ENCODE measurements at places on chromosomes 6 and 20.

DNA sequence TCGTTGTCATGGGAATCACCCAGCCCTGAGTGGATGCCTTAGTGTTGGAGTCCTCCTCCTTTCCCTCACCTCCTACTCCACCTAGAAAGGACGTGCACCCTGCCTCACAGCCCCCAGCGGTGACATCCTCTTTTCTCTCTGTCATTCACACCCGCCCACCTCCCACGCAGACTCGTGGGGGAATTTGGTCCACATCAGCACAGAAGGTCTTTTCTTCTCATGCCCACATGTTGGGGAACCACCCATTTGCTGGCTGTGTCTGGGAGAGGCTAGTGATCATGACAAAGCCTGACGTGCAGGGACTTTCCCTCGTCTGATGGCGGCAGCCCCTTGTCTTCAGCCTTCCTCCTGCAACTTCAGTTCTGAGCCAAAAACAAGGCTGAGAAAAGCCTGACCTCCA lies 96.0 kb upstream of the CNKSR3 start:
- no peak for DNase-seq

DNA sequence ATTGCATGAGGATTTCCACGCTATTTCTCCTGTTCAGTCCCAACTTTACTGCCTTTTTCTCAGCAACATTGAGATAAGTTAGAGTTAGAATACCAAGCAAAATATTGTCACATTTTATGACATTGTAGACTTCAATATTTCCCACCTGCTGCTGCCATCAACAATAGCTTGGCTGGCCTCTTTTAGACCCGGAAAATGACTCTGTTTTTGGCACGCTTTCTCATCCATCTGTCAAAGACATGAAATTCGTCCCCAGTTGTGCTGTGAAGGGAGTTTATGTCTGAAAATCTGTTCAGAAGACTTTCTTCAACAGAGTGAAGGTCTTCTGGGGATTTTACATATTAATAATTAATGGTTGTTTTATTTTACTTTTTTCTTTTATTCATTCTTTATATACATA lies 857.3 kb downstream of the FRK start:
- DNase-seq: no peak

DNA sequence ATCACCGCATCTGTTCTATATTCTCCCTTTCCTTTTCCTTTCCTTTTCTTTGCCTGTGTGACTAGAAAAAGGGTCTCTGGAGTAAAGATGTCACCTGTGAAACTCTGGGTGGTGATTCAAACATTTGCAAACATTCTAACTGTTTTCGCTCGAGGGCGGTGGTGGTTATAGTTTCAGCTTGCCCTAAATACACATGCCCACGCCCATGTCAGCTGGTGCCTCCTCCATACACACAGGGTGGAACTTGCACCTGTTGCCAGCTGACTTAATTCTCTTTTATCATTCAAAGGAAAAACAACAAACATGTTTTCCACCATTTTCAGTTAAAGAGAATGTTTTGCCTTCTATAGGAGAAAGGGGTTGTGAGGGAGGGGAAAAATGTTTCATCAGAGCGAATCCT lies 381.9 kb upstream of the ARID1B start:
- no peak for DNase-seq

DNA sequence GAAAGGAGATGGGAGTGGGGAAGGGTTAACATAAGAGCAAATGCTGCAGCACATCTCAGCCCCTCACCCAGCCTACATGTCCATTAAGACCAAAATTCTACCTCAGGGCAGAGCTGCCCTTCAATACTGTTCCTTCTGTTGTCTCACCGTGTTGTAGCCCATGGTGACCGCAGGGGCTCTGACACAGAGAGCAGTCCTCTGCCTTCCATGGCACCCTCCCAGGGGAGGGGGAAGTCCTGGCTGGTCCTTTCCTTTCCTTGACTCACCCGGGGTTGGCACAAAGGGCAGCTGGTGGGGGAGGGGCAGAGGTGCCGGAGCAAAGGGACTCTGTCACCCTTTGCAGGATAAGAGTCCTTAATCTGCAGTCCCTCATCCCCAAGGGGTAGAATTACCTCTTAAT lies 15.2 kb downstream of the NKX2-2 start:
- DNase-seq: no peak

GRCh38 chr6:44475779-44476434 lies 88.4 kb downstream of the CDC5L start:
- DNase-seq: peak; percentile 35

DNA sequence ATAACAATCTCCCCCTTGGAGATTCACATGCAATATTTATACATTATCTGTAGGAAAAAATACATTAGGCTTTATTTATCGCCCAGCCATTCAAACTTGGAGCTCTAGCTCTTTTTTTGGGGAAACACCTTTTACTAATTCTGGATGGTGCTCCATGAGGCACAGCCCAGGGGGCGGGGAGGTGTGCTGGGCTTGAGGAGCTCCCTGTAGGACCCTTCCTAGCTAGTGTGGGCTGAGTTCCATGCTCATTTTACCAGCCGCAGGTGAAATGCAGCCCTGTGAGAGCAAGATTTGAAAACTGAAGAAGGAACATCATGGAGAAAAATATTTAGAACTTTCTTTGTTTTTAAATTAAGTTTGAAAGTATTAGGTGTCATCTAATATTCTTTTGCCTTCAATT lies 99.6 kb upstream of the POPDC3 start:
- DNase-seq: no peak

DNA sequence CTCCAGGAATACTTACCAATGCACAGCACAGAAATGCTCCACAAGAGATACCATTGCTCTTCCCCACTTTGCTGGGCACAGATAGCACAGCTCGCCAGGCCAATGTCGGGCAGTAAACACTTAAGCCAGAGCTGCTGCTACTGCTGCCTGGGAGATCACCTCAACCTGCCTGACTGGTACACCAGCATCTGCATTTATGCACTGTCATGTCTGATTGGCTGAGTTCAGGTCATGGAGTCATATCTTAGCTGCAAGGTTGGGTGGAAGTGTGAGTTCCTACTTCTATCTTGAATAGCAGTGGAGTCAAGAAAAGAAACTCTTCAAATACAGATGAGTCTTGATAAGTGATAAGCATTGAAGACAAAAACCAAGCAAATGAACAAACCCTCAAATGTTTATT lies 10.9 kb upstream of the ADGRF4 start:
- DNase-seq: no peak

DNA sequence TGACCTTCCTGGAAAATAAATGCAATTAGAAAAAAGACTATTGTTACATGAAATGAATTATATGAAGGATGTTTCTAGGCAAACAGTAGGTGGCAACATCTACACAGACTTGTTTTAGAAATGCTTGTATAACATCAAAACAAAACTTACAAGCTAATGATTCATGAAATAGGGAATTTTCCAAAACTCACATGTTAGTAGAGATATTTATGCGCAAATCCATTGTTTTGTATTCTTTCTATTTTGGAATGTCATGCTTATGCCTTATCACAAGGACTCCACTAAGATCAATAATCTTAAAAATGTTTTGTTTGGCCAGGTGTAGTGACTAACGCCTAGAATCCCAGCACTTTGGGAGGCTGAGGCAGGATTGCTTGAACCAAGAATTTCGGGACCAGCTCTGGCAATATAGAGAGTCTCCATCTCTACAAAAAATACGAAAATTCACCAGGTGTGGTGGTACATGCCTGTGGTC lies 32.3 kb upstream of the LGSN start:
- peak; percentile 5 for DNase-seq

GRCh38 chr6:124446961-124447360 lies 515.3 kb upstream of the RNF217 start:
- no peak for DNase-seq

GRCh38 chr6:129184808-129185366 lies 301.9 kb downstream of the LAMA2 start:
- no peak for DNase-seq

DNA sequence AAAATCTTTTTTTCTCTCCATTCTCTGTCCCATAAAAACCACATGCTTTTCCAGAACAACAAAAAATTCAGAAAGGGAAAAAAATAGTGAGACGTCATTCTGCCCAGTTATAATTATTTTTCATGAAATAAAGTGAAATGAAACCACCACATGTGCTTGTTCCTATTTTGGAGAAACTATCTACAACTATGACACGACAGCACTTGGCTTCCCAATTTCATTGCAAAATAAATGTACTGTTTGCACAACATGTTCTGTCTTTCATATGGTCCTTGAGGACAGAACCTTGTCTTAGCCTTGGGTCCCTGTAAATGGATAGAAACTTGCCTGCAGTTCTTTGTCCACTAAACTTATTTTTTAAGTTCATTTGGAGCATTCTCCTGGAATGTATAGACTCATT lies 5.6 kb upstream of the MAN1A1 start:
- DNase-seq: no peak

- no peak for DNase-seq
Measured at GRCh38 chr6:71179249-71179885, 109.2 kb upstream of the OGFRL1 start.

GRCh38 chr6:52420668-52421358 lies 671 bp downstream of the EFHC1 start:
- DNase-seq: no peak

DNA sequence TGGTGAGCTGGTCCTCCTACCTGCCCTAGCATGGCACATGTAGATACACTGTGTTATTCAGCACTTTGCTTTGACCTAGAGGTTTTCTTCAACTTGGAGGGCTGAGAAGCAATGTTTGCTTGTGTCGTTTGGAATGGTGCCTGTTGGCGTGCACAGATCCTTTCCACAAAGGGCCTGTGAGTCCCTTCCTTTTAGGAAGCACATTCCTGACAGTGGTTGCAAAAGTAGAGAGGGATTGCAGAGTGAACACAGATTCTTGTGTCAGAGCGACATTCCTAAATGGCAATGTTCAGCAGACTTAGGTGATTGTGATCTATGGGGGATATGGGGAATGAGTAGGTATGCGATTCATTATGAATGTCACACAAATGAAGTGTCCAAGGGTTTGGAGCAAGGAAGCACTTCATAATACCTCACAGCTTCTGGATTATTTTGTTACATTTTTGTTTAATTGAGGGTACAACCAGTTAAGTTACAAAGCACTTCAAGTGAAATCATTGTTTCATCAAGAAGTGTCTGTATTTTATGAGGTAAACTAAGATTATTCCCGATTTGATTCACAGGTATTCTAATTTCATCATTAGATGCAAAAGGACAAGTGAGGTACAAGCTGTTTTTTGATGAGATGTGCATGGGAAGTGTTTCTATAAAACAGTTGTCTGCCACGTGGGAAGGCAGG lies 713 bp upstream of the RNF144B start:
- no peak for DNase-seq

- DNase-seq: no peak
Measured at GRCh38 chr6:13250703-13251102, 77.6 kb downstream of the TBC1D7 start.

GRCh38 chr6:37077905-37078296 lies 72.4 kb downstream of the FGD2 start:
- peak; percentile 92 for DNase-seq

DNA sequence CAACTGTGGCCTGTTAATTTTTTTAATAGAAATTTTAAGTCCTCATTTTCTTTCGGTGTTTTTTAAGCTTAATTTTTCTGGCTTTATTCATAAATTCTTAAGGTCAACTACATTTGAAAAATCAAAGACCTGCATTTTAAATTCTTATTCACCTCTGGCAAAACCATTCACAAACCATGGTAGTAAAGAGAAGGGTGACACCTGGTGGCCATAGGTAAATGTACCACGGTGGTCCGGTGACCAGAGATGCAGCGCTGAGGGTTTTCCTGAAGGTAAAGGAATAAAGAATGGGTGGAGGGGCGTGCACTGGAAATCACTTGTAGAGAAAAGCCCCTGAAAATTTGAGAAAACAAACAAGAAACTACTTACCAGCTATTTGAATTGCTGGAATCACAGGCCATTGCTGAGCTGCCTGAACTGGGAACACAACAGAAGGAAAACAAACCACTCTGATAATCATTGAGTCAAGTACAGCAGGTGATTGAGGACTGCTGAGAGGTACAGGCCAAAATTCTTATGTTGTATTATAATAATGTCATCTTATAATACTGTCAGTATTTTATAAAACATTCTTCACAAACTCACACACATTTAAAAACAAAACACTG lies 10.1 kb downstream of the HFE start:
- DNase-seq: no peak

- DNase-seq: no peak
Measured at GRCh38 chr6:130945401-130945919, 117.6 kb downstream of the EPB41L2 start.

- peak; percentile 20 for DNase-seq
Measured at GRCh38 chr20:41619360-41620100, 1.4 kb upstream of the CHD6 start.

DNA sequence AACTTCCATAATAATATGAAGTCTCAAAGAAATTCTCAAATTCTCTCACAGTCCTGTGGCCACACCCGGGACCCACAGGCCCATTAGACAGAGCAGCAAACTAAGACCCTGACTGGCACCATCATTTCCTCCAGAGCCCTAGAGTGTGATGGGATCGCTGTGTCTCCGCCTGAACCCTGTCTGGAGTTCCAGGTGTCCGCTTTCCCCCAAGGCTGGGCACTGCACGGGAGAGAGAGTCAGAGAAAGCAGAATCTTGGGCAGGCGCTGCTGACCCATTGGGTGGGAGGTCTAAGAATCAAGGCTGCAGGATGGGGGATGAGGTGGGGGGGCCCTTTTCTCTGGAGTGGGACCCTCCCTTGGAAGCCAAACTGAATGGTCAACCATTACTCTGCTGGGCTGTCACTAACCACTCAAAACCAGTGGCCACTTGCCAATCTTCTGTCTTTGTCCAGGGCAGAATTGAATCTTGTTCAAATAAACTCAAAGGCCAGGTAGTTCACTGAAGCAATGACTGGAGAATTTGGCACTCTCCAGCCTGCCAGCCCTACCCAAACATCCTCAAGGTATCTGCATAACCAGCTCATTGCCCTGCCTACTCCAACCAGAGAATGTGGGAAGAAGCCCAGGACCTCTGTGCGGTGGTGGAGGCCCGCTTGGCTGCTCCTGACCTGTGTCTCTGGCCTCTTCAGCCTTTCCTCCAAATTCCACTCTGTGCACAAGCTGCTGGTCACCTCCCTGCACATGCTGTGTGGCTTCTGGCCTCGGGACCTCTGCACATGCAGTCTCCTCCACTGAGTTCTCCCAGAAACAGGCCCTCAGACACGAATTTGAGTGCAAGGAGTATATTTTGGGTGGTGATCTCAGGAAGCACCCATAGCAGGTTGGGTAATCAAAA lies 141.1 kb downstream of the CEBPB start:
- DNase-seq: no peak
